ENCODE measurements at places on chromosomes 5 and 9.

DNA sequence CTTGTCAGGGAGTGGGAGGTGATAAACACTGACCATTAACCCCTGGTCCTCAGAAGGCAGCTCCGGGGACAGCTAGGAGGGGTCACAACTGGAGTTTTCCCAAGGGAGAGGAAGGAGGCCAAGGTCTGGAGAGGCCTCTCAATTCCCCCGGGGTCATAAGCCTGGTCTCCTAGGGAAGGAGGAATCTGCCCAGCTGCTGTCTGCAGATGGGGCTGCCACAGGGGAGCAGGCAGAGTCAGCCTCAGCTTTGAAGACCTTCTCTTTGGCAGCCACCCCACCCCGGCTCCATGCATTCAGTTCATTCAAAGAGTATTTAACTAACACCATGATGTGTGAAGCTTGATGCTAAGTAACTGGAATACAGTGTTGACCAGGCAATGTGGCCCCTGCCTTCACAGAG, 74.6 kb upstream of the HSPA9 start:
- no peak for DNase-seq

GRCh38 chr9:98295824-98296223, 40.4 kb upstream of the TBC1D2 start:
- no peak for DNase-seq

DNA sequence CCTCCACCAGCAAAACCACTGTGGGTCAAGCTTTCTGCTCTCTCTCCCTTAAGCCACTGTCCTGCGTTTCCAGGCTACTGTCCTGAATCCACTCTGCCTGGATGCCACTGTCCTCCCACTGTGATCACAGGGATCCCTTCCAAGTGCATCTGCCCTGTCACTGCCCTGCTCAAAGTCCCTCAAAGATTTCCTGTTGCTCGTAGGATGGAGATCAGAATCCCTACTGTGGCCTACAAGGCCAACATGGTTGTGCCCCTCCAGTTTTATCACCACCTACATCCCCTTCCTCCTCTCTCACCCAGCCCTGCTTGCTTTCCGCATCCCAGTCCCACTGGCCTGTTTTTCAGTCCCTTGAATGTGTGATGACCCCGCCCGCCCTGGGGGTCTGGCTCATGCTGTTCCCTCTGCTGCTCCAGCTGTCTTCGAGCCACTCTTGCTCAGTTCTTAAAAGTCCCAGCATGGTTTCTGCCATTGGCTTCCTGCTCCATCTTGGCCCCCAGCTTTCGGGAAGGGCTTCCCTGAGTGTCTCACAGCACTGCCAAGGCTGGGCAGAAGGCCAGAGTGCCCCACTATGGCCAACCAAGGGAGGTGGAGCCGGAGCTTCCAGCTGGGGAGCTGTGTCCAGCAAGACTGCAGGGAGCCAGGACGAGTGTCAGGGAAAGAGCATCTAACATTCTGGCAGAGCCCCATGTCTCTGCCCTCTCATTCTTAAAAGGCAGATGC, 12.9 kb upstream of the FRRS1L start:
- DNase-seq, result no peak

DNA sequence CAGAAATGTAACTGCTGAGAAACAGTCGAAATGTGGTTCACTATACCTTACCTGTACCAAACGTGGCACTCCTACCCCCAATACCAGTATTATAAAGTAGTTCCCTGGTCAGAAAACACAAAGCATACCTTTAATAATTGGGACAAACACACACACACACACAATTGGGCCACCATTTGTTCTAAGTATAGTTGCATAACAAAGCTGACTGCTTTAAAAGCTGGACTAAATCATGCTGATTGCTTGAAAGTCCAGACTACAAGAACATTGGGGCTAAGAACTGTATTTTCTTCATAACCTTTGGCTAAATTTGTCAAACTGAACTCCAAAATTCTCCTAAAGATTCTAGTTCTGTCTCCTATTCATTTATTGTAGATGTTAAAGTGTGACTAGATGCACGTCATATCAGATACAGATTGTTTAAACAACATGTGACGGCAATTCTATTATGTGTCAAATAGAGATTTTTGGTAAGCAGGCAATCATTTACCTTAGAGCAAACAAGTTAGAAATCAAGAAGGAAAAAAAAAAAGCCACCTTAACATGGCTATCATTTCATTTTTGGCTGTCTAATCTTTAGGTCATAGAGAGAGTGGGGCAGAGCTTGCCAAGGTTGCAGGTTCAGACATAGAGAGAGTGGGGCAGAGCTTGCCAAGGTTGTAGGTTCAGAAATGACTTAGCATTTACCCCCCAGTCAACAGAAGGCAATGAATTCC, 265.1 kb downstream of the ARL15 start:
- no peak for DNase-seq

GRCh38 chr9:8857068-8857925, 1057.7 kb upstream of the DMAC1 start:
- DNase-seq, result peak; percentile 13

DNA sequence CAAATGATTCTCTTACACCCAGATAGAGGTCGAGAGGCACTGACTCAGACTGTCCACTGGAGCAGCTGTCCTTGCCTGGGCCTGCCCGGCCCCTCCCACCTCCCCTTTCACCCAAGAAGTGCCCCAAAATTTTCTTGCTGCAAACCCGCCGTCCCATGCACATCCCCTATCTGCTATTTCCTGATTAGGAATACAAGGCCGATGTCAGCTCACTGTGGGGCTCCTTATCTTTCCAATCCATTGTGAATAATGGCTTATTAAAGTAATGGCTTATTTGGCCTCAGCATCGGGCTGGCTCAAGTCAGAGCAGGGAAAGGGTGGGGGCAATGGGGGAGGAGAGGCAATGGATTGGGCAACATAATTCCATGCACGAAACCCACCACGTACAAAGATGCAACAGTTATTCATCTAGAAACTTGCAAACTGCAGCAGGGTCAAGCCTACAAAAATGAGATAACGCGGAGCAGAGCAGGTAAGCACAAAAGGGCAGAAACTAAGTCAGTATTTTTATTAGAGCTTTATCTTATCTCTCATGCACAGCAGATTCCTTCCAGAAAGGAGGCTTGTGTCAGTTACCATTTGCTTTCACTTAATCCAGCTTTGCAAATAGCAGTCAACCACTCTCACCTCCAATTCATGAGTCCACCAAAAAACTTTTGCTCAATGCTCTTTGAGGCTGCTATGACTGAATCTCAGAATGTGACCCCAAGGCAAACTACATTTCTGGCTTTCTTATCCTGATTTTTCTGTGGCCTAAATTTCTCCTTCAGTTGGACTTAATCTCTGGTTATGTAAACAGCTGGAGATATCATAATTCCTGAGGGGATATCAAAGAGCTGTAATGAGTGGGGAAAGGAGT, 138.2 kb upstream of the OSMR start:
- no peak for DNase-seq

GRCh38 chr5:42553461-42553860, 130.2 kb downstream of the GHR start:
- no peak for DNase-seq

DNA sequence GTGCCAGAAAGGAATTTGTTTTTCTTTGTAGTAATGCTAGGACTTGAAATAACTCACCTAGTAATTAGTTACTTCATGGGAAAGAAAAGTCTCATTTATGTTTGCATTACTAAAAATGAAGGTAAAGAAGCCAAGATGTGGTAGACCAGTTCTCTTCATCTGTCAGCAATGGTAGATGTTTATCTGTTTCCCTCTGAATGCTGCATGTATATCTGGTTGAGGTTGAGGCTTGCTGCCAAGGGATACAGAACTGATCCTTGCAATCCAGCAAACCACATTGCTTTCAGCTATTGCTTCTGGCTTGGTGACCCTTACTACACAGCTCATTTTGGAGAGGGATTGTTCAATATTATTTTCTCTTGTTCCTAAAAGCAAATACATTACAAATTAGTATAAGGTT, 73.6 kb downstream of the ZNF474 start:
- DNase-seq, result no peak

GRCh38 chr5:131109540-131110255, 55.4 kb downstream of the HINT1 start:
- DNase-seq, result peak; percentile 13
